ENCODE measurements at places on chromosomes 3 and 15.

GRCh38 chr15:52584414-52584813 is 15.6 kb upstream of the ARPP19 start:
- no peak for DNase-seq

DNA sequence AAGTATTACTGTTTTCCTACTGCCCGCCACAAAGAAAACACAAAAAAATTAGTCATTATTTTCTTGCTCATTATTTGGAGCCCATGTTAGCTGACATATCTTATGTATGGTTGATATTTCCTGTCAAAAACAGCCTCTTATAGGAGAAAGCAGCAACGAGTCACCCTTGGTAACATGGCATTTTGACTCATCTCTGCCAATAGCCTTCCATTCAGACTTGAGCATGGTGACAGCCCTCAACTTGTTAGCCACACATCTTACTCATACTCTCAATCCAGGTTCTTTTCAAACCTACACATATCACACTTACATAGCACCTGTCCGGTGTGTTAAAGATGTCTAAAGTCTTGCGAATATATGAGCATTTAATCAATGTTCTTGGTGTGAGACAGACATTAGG is 109.4 kb upstream of the SAMMSON start:
- no peak for DNase-seq

GRCh38 chr3:150330872-150331271 is 77.2 kb upstream of the TSC22D2 start:
- DNase-seq = no peak

DNA sequence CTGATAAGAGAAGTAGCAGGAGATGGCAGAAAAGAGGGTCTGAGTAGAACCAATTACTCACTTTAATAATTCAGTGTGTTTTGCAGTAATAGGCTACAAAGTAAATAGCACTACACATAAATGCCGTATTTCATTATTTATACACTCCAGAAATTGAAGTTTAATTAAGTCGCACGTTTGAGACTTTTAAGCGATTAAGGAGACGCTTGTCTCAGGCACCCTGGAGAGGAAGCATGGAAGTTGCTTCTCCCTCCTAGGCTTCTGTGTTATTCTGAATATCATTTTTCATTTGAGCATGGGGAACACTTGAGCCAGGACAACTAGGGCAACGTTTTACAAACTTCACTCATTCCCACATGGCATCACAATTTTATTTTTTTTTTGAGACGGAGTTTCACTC is 12.2 kb downstream of the GXYLT2 start:
- DNase-seq = no peak

DNA sequence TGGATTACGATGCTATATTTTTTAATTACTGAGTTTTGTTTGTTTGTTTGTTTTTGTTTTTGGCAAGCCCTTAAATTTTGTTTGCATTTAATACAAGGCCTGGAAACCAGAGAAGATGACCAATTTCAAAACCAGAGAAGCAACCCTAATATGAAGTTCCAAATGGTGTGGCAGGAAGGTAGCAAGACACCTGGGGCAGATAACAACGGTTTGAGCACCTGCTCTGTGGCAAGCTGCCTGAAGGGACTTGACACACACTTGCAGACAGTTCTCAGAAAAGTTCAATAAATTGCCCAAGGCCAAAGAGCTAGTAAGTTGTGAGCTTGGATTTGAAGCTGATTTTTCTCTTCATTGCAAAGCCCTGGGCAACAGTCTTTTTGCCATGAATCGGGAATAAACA is 151.2 kb upstream of the UBE2E1 start:
- no peak for DNase-seq

DNA sequence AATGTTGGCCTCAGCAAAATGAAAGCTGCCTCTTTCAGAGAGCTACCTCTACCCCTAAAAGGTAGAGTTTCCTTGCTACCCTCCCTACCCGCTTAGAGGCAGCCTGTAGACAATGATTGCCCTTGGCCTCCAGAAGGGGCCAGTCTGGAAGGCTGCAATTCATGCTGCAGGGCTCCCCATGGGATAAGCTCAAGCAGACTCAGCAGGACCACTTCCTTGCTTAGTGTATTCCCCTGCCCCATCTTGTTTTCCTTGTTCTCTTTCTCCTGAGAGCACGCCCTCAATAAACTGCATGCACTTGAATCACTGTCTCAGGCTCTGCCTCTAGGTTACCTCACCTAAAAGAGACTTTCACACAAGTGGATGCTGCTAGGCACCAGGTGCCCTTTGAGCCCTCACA is 134.0 kb upstream of the CTNNB1 start:
- DNase-seq = no peak

GRCh38 chr3:157754451-157754850 is 251.2 kb upstream of the VEPH1 start:
- no peak for DNase-seq
